Epithelial cell of proximal tubule (primary cell): ENCODE measurements at places on chromosomes 3 and 15. TPM values are rescaled to one million over a fixed set of nuclear protein-coding genes. Genes with fewer than 3 reads are reported as not detected.

GRCh38 chr15:92708635-92709034 is 53.1 kb upstream of the FAM174B start:
- DNase-seq = no peak

DNA sequence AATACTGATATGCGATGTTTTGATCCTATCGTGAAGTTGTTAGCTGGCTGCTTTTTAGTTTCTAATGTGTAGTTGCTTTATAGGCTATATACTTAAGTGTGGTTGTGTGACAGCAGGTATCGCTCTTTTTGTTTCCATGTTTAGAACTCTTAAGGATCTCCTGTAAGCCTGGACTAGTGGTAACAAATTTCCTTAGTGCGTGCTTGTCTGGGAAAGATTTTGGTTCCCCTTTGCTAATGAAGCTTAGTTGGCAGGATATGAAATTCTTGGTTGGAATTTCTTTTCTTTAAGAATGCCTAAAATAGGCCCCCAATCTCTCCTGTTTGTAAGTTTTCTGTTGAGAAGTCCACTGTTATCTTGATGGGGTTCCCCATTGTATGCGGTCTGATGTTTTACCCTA is 173.6 kb downstream of the DOCK3 start:
- no peak for DNase-seq

DNA sequence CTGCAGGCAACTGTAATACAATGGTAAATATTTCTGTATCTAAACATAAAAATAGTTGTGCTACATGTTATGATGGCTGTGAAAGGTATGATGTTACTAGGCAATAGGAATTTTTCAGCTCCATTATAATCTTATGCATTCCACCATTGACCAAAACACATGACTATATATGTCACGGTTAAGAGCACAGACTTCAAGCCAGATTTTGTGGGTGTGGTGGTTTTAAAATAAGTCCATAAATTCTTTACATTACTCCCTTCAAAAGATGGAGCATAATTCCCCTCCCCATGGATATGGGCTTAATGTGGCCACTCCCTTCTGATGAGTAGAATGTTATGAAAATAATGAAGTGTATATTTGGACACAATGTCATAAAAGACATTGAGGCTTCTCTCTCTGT is 88.4 kb upstream of the TBC1D5 start:
- DNase-seq = no peak

GRCh38 chr3:130457671-130458070 is 59.3 kb upstream of the COL6A6 start:
- no peak for DNase-seq

DNA sequence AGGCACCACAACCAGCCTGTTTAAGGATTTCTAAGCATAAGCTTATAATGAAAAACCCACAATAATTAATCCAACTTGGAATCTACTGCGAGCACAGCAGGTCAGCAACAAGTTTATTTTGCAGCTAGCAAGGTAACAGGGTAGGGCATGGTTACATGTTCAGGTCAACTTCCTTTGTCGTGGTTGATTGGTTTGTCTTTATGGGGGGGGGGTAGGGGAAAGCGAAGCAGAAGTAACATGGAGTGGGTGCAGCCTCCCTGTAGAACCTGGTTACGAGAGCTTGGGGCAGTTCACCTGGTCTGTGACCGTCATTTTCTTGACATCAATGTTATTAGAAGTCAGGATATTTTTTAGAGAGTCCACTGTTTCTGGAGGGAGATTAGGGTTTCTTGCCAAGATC is 15.1 kb downstream of the APOD start:
- DNase-seq = no peak

- no peak for DNase-seq
These were observed 32.3 kb downstream of the ALDH1L1 start for GRCh38 chr3:126147932-126148683.

- no peak for DNase-seq
These were observed 871.1 kb downstream of the PDCD6IP start for GRCh38 chr3:34669490-34669889.

NR2E3 gene
- not detected in 2 replicates for total RNA-seq

SCN5A gene
- total RNA-seq = 1.3 and 1.7 TPM in 2 replicates

REC114 gene
- not detected in 2 replicates for total RNA-seq

NOX5 gene
- total RNA-seq = under 0.01 and 0.06 TPM in 2 replicates

TM4SF1 gene
- total RNA-seq = 304 and 345 TPM in 2 replicates

HTR3E gene
- total RNA-seq = not detected in 2 replicates
